ENCODE measurements at places on chromosomes 2 and 18. TPM values are rescaled to one million over a fixed set of nuclear protein-coding genes. Genes with fewer than 3 reads are reported as not detected.

DNA sequence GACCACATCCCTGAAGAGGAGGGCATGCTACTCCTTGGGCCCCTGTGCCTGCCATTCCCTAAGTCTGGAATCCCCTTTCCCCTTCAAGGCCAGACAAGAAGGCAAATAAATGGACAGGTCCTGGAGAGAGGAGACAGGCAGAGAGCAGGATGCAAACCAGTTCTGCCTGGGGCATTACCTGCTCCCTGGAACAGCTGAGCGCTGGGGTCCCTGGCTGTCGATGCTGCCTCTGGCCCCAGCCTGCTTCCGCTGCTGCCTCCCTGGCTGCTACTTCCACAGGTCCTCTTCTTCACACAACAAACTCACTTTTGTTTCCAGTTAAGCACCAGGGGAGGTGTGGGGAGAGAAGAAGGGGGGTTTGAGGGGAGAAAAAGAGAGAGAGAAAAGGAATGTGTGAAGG, 53.1 kb downstream of the SLC4A5 start:
- no peak for DNase-seq

- no peak for DNase-seq
Measured at GRCh38 chr2:205119136-205119535, 563.2 kb upstream of the NRP2 start.

GRCh38 chr2:30265052-30266015, 34.0 kb downstream of the LBH start:
- DNase-seq, result no peak

DNA sequence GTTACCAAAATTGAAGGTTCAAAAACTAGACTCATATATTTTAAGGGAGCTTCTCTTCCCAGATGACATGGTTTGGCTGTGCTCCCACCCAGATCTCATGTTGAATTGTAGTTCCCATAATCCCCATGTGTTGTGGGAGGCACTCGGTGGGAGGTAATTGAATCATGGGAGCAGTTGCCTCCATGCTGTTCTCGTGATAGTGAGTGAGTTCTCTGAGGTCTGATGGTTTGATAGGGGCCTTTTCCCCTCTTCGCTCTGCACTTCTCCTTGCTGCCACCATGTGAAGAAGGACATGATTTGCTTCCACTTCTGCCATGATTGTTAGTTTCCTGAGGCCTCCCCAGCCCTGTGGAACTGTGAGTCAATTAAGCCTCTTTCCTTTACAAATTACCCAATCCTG, 140.1 kb downstream of the MAIP1 start:
- DNase-seq, result no peak

GRCh38 chr2:26185304-26185928, 12.5 kb downstream of the GAREM2 start:
- no peak for DNase-seq

GRCh38 chr18:54743605-54743995, 84.7 kb upstream of the RAB27B start:
- no peak for DNase-seq

DNA sequence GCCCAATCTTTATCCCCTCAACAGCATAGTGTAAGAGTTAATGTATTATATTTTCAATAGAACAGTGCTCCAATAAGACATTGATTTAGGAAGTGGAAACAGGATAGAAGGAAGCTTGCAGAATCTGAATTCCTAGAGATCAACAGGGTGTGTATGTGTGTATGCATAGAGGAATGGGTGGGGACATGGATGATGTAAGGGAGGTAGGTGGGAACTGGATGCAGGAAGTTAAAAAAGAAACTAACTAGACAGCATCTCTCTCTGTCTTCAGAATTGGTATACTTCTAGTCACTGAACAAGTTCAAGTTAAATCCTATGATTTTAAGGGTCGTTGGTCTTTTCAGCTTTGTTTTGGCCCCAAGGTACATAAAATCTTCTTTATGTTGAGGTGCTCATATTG, 196.6 kb downstream of the PMAIP1 start:
- DNase-seq, result no peak

- DNase-seq, result no peak
Measured at GRCh38 chr18:52442686-52443085, 102.7 kb downstream of the DCC start.

DNA sequence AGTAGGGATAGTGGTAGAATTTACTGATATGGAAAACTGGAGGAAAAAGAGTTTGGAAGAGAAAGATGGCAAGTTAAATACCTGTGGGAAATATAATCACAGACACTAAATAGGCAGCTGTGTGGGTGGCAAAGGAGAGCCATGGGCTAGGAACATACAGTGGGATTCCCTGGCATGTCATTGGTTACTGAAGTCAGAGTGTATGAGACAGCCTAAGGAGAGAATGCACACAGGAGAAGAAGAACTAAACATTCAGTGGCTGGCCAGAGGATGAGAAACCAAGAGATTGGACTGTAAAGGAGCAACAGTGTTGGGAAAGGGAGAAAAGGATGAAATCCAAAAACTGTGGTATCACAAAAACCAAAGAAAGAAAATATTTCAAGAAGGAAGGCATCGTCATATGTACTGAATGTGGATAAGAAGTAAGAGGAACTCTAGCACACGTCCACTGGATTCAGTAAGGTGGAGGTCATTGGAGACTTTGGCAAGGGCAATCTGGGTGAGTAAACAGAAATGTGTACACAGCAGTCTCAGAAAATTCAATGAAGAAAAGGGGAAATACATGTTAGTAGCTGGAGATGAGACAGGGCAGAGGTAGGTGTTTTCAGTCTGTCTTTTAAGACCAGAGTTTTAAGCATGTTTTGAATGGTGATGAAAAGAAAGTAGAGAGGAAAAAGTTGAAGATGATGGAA, 83.3 kb downstream of the SPIRE1 start:
- no peak for DNase-seq

- DNase-seq, result no peak
Measured at GRCh38 chr2:238902285-238902684, 54.4 kb downstream of the TWIST2 start.

DNA sequence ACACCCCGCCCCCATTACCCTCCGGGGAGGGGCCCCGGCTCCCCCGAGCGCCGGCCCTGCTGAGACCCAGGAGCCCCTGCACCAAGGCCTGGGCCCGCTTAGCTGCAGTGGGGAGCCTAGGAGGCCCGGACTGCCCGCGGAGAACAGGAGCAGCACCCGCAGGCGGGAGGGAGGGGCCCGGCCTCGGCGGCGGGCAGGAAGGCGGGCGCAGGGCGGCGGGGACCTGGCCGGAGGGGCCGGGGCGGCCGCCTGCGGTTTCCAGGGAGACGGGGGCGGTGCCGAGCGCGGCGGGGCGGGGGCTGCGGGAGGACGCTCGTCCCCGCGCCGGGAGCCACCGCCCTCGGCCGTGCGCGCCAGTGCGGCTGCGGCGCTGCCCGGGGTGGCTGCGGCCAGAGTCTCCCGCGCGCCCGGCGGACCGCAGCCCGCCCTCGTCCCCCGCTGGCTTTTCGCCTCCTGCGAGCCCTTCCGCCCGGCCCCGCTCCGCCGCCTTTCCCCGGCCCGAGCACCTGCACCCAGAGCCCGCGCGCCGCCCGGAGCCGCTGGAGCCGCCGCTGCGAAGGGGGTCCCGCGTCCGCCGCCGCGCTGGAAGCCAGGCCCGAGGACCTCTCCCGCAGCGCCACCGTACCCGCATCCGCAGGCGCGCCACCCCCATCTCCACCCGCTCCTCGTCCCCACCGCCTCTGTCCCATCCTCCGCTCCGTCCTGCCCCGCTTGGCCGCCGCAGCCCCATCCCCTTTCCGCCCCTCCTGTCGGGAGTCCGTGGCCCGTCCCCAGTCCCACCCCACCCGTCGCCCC, 17.2 kb downstream of the GPC1 start:
- no peak for DNase-seq

Gene SLC30A3
- not detected for total RNA-seq

Gene CCDC74B
- total RNA-seq, result 1.7 TPM

Gene TCF7L1
- total RNA-seq, result not detected

Gene STARD6
- total RNA-seq, result not detected

Gene CIB4
- total RNA-seq, result not detected

Gene SERPINB12
- not detected for total RNA-seq

Gene PDE11A
- not detected for total RNA-seq

Gene SPP2
- not detected for total RNA-seq

Gene CYS1
- total RNA-seq, result 0.45 TPM

All from natural killer cell treated with Interleukin-12 subunit alpha and Interleukin-12 subunit beta and Interleukin-15 and Interleukin-18, amount 100 ng/mL, for 72 hours (primary cell).